Activated T-helper 1 cell treated with anti-CD3 and anti-CD28 coated beads, Interleukin-12 subunit alpha, Interleukin-12 subunit beta, Interleukin-2, Interleukin-4 antibody, amounts not matched to agents 30 ng/mL and 10 ng/mL and 1 ng/mL, durations not matched to agents 14 hours and 24 hours and 36 hours (primary cell): ENCODE measurements at places on chromosomes 16 and 17. TPM values are rescaled to one million over a fixed set of nuclear protein-coding genes. Genes with fewer than 3 reads are reported as not detected.

CCL8 gene
- not detected in 2 replicates for total RNA-seq

TMEM94 gene
- total RNA-seq, result 67.0 and 70.4 TPM in 2 replicates

TBC1D3C gene
- total RNA-seq, result 0.20 TPM in 1 of 2 replicates, not detected in the other

AGRP gene
- total RNA-seq, result not detected in 2 replicates

CPHXL2 gene
- not detected in 2 replicates for total RNA-seq

NGFR gene
- total RNA-seq, result 0.13 and 0.20 TPM in 2 replicates

INCA1 gene
- total RNA-seq, result 0.34 and 0.37 TPM in 2 replicates

KRT10 gene
- total RNA-seq, result 27.2 and 28.0 TPM in 2 replicates

MRPL10 gene
- 53.6 and 56.9 TPM in 2 replicates for total RNA-seq

TBC1D3 gene
- not detected in 2 replicates for total RNA-seq

GRAPL gene
- total RNA-seq, result 5.9 and 8.3 TPM in 2 replicates

KCNH6 gene
- total RNA-seq, result not detected in 2 replicates

YPEL2 gene
- total RNA-seq, result 7.4 and 7.9 TPM in 2 replicates

CLDN9 gene
- total RNA-seq, result not detected in 2 replicates

KRT13 gene
- not detected in 2 replicates for total RNA-seq

ABCC12 gene
- not detected in 2 replicates for total RNA-seq

TM4SF5 gene
- not detected in 2 replicates for total RNA-seq
